RWPE2 (cell line): ENCODE measurements at places on chromosomes 2 and 18.

DNA sequence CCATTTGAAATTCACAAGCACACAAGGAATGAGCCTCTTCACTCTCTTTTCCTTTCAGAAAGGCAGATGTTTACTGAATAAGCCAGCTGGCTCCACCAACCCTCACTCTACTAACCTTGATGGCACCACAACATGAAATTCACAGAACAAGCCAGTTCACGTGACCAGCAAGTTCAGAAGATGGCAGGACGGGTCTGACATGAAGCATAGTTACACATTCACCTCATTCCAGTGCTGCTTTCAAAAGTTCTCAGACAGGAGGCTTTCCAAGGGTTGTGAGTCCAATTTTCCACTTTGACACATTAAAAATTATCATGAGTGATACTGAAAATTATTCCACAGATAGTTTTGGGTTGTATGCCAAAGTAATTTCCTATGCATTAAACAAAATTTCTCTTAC, 74.2 kb upstream of the MBOAT2 start:
- no peak for DNase-seq

DNA sequence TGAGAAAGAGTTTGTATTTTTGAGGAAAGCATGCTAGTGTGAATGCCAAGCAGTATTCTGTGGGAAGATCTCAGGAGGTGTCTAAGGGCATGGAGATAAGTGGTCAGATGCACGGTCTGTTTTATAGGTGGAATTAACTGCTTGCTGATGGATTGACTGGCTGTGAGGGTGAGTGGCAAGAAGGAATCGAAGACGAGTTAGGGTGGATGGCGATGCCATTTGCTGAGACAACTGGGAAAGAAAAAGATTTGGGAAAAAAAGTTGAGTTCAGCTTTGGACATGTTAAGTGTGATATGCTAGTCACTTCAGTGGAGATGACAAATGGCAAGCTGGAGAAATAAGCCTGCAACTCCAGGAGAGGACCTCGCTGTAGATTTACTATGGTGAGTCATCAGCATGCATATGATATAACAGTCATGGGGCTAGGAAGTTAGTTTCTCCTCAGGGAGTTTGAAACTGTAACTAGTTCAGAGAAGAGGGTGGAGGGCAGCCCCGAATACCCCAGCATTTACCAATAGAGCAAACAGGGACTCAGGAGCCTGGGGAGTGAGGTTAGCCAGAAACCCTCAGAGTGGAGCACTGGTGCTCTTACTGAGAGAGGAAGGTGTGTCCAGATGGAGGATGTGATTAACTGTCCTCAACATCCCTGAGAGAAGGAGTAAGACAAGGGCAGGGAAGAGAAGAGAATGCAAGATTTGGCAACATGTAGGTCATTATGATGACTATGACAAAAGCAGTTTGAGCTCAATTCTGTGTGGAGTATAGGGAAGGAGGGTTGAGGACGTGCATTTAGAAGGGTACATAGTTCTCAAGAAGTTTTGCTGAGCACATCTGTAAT, 2.0 kb upstream of the HK2 start:
- no peak for DNase-seq

GRCh38 chr2:170818036-170818751, 1.5 kb downstream of the GAD1 start:
- no peak for DNase-seq

GRCh38 chr2:219484343-219485200, 14.1 kb upstream of the GMPPA start:
- DNase-seq = no peak

- DNase-seq = no peak
These were observed 98.0 kb upstream of the ITGA6 start for GRCh38 chr2:172329416-172329773.

GRCh38 chr2:148507970-148508369, 136.6 kb upstream of the EPC2 start:
- no peak for DNase-seq
